ENCODE measurements at places on chromosomes 3 and 15.
A peak's percentile ranks its signal among the peaks of the same experiment; 100 is the strongest.

GRCh38 chr3:193229851-193230420 lies 11.1 kb upstream of the PLAAT1 start:
- DNase-seq: no peak

GRCh38 chr3:196609343-196609775 lies 30.1 kb upstream of the NRROS start:
- peak; percentile 79 for DNase-seq

GRCh38 chr3:49362561-49362960 lies 4.4 kb upstream of the GPX1 start:
- DNase-seq: no peak

GRCh38 chr3:21542656-21543379 lies 208.2 kb downstream of the ZNF385D start:
- peak; percentile 65 for DNase-seq

- no peak for DNase-seq
These were observed 67.1 kb upstream of the CDV3 start for GRCh38 chr3:133506215-133506901.

GRCh38 chr15:41847981-41848380 lies 9.3 kb downstream of the PLA2G4B start:
- no peak for DNase-seq

DNA sequence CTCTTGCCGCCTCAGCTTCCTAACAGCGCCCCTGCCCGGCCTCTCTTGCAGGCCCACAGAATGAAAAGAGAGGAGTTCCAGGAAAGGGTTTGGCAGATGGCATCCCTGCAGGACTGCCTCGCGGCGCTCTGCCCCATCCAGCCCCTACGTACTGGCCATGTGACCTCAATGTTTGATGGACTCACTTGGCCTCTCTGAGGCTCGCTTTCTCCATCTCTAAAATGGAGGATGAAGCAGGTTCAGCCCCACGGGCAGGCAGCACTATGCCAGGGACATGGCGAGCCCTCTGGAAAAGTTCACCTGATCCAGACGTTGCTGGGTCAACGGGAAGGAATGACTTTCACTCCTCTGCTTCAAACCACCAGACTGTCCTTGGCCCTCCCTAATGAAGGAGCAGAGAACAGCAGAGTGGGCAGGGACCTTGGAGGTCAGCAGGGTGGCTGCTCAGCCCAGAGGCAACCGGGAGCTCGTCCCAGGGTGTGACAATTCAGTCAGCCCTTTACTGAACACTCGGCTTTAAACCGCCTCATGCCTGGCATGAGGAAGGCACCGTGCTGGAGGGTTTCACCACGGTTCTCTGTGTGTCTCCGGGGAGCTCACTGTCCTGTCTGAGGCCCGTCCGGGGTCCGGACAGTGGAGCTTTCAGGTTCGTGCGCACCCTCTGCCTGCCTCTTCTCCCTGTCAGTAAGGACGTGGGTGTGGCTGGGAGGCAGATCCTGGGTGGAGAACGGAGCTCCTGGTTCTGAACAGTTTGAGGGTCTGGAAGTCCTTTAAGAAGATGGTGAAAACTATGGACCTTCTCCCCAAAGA lies 101.3 kb downstream of the LINGO1 start:
- DNase-seq: no peak

GRCh38 chr3:154967090-154967489 lies 113.0 kb upstream of the MME start:
- DNase-seq: no peak

DNA sequence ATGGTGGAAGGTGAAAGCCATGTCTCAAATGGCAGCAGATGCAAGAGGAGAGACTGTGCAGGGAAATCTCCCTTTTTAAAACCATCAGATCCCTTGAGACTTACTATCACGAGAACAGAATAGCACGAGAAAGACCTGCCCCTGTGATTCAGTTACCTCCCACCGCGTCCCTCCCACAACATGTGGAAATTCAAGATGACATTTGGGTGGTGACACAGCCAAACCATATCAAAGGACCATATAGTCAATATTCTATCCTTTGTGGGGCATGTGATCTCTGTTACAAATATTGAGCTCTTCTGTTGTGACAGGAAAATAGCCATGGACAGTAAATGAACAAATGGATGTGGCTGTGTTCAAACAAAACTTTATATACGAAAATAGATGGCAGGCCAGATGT lies 77.2 kb upstream of the ACKR4 start:
- DNase-seq: no peak

DNA sequence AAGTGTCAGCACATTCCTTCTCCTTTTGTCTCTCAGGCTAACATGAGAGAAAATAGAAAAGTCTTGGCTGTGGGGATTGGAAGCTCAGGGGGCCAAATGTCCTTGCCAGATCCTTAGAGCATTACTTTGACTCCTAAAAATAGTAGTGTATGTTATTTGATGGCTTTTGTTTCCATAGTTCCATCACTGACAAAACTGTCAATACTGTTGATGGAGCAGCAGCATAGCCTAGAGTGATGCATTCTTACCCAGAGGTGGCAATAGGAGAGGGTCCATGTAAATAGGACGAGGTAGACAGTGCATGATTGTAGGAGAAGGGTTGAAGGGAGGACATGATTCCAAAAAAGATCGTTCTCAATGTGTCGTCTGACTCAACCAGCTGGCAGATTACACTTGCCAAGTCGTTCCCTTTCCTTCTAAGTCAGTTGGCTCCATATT lies 282.7 kb upstream of the TPRG1 start:
- no peak for DNase-seq

DNA sequence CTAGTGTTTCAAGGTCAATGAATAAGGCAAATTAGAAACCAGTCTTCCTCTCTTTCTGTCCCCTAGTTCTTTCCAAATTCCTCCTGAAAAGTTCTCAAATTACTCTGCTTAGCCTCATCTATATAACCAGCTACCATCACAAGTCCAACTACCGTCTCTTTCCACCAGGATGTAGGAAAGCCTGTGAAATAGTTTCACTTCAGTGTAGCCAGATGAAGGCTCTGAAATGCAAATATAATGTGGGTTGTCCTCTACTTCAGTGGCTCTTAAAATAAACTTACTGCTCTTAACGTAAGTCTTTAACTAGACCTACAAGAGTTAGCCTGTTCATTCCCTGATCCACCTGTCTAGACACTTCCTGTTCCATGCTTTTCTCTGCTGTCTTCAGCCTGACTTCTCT lies 827.7 kb downstream of the ROBO1 start:
- DNase-seq: no peak

DNA sequence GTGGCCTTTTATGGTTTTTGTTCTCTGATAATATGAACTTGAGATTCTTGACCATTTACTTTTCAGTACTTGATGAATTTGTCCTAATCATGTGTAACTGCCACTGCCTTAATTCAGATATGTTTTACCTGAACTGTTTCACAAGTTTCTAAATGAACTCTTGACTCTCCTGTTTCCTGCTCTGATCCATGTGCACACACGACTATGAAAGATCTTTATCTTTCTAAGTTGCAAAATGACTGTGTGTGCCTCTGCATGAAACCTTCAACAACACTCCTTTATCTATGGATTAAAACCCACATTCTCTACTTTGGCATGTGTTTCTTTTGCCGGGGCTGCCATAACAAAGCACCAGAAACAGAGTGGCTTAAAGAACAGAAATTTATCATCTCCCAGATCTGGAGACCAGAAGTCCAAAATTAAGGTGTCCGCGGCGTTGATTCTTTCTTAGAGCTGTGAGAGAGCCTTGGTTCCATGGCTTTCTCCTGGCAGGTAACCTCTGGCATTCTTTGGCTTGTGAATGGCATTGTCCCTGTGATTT lies 275.0 kb downstream of the ADAMTSL3 start:
- no peak for DNase-seq

- no peak for DNase-seq
These were observed 40.5 kb upstream of the CMSS1 start for GRCh38 chr3:99777210-99777549.

- DNase-seq: no peak
These were observed 122.8 kb downstream of the CACNA1D start for GRCh38 chr3:53616971-53617892.

- DNase-seq: no peak
These were observed 96.2 kb downstream of the CBLB start for GRCh38 chr3:105772635-105773034.

- DNase-seq: no peak
These were observed 69.2 kb downstream of the DAPK2 start for GRCh38 chr15:63977119-63977518.

GRCh38 chr3:148173851-148174250 lies 523.9 kb upstream of the AGTR1 start:
- no peak for DNase-seq

GRCh38 chr3:155034786-155035185 lies 45.3 kb upstream of the MME start:
- DNase-seq: no peak

GRCh38 chr3:177647341-177647740 lies 450.1 kb upstream of the TBL1XR1 start:
- DNase-seq: no peak

DNA sequence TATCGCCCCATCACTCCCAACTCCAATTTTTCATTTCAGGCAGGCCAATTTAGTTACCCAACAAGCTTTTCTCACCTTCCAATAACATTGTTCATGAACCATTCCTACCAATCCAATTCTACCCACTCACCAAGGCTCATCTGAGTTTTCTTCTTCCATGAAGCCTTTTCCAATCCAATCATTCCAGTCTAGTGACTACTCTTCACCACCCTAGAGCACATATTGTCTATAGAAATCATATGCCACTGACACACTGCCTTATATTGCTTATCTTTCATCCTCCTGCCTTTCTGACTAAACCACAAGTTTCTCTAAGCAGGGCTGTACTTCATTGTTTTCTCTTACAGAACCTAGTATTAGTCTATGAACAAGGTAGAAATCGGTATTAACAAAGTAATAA lies 11.4 kb downstream of the CCDC14 start:
- DNase-seq: no peak

GRCh38 chr3:124545891-124546290 lies 184.4 kb upstream of the UMPS start:
- DNase-seq: no peak

GRCh38 chr15:100143378-100143777 lies 198.4 kb downstream of the ADAMTS17 start:
- DNase-seq: no peak

- no peak for DNase-seq
These were observed 139.7 kb downstream of the RTP4 start for GRCh38 chr3:187507905-187508304.

GRCh38 chr15:83324799-83325198 lies 40.3 kb upstream of the BNC1 start:
- DNase-seq: no peak

- peak; percentile 43 for DNase-seq
These were observed 1078.9 kb downstream of the TUSC7 start for GRCh38 chr3:117788506-117788905.

DNA sequence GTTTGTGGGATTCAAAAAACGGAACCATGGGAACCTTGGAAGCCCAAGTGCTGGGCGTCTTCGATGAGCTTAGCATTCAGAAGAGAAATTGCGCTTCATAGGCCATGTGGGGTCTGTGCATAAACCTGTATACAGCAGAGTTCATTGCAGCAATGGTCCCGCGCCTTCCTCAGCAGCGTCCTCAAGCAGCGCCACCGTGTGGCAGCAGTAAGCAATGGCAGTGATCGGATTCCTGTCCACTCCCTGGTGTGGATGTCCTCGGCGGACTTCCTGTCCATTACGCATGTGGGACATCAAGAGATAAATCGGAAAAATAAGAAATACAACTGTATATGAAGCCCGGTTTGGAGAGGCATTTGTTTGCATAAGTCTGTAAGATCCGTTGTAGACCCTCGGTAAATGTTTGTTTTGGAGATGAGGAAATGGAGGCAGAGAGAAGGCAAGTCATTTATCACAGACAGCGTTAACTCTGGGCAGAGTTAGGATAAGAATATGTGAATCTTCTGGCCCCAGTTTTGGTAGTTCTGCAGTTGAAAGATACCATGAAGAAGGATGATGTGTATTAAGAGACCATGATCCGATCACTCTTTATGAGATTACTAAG lies 57.7 kb downstream of the CNTN4 start:
- DNase-seq: peak; percentile 53

DNA sequence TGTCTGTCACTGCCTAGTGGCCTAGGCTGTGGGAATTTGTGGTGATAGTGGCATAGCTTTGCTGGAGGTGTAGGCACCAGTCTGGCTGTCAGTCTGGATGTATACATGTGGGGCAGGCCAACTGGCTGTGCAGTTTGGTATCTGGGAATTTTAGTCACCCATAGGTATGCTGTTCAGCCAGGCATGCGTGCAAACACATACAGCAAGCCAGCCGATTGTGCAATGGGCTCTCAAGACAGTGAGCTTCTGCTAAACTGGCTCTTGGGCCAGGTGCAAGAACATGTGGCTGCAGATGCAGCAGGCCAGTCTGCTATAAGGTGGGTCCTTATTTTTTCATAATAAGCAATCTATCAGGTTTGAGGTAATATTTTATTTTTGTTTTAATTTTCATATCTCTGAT lies 87.1 kb upstream of the PLSCR5 start:
- no peak for DNase-seq

DNA sequence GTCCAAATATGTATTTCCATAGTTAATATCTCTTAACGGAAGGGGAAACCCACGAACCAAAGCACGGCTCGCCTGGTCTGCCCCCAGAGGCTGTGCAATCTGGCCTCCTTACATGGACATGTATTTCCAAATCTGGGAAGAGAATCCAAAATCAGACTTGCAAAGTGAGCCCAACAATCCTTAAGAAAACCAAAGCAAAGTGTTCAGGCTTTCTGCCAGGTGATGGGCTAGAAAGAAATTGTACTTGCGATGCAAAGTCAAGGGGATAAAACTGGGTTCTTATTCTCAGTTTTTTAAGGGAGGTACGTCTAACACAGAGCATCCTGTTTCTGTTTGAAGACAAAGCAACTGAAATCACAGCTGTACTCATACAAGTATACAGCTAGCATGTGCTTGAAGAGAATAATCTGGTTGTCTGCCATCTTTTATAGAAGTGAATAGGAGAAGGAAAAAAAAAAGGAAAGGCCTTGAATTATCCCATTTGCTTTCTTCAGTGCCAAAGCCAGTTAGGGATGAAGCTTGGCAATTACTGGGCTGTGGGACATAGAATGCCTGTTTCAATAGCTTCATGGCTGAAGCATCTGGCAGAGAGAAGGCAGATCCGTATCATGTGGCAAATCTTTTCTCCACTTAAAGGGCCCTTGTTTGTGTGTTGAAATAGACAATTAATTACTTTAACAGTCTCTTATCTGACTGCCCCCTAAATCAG lies 48.4 kb downstream of the LRIG1 start:
- no peak for DNase-seq

- no peak for DNase-seq
These were observed 22.7 kb downstream of the ST6GAL1 start for GRCh38 chr3:186953011-186953487.

DNA sequence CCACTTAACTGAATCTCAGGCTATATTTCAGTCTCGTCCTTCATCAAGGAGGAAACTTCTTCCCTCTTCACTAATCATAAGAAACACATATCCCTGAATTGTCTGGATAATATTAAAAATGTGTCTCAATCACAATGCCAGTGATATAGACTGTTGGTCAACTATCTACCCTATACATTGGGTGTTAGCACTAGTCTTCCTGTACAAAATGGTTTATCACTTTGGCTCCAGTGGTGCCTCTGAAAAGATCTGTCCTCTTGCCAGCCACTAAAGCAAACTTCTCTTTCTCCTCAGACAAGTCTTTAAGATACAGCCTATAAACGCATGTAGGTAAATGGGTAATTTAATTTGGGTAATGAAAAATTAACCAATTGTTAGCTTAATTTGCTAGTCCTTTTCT lies 156.6 kb downstream of the MECOM start:
- no peak for DNase-seq

- no peak for DNase-seq
These were observed 49.6 kb downstream of the PCSK6 start for GRCh38 chr15:101439920-101440319.
